Stimulated activated CD4-positive, alpha-beta T cell treated with anti-CD3 and anti-CD28 coated beads, Interleukin-1b, Interleukin-23, amount 100 ng/mL, for 48 hours (primary cell): ENCODE measurements at places on chromosomes 5 and 9.

DNA sequence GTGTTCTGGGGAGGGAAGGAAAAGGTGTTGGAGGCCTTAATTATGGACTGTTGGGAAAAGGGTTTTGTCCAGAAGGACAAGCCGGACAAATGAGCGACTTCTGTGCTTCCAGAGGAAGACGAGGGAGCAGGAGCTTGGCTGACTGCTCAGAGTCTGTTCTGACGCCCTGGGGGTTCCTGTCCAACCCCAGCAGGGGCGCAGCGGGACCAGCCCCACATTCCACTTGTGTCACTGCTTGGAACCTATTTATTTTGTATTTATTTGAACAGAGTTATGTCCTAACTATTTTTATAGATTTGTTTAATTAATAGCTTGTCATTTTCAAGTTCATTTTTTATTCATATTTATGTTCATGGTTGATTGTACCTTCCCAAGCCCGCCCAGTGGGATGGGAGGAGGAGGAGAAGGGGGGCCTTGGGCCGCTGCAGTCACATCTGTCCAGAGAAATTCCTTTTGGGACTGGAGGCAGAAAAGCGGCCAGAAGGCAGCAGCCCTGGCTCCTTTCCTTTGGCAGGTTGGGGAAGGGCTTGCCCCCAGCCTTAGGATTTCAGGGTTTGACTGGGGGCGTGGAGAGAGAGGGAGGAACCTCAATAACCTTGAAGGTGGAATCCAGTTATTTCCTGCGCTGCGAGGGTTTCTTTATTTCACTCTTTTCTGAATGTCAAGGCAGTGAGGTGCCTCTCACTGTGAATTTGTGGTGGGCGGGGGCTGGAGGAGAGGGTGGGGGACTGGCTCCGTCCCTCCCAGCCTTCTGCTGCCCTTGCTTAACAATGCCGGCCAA lies 19.1 kb downstream of the PTGES2 start:
- no peak for DNase-seq

- DNase-seq = no peak
Measured at GRCh38 chr5:148780711-148781110, 45.7 kb upstream of the ADRB2 start.

DNA sequence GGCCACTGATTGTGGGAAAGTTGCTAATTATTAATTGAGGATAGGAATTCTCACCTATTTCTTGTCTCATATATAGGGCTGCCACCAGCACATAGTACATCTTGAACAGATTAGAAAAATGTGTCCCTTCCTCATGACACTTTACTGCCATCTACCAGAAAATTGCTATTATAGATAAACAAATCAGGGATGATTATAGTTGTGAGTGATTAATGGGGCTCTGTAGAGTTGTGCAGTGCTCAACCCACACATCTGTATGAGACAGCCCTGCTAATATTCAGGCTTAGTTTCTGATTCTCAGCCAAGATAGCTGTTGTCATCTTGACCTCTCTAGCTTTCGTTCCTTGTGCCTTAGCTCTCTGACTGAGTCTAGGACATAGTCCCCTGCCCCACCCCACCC lies 373.3 kb downstream of the TLE4 start:
- DNase-seq = no peak

GRCh38 chr5:28451483-28451882 lies 1413.1 kb upstream of the CDH9 start:
- no peak for DNase-seq

- DNase-seq = no peak
Measured at GRCh38 chr9:114624677-114625076, 13.6 kb downstream of the TMEM268 start.
